Lower leg skin (tissue), 4 donors: ENCODE measurements at places on chromosomes 3 and 15.

- DNase-seq = no peak
Measured at GRCh38 chr3:112514527-112515128, 15.4 kb upstream of the BTLA start.

- DNase-seq = no peak
Measured at GRCh38 chr15:95401587-95401986, 928.9 kb upstream of the NR2F2 start.

GRCh38 chr3:150104564-150104963 is 133.9 kb upstream of the PFN2 start:
- no peak for DNase-seq

DNA sequence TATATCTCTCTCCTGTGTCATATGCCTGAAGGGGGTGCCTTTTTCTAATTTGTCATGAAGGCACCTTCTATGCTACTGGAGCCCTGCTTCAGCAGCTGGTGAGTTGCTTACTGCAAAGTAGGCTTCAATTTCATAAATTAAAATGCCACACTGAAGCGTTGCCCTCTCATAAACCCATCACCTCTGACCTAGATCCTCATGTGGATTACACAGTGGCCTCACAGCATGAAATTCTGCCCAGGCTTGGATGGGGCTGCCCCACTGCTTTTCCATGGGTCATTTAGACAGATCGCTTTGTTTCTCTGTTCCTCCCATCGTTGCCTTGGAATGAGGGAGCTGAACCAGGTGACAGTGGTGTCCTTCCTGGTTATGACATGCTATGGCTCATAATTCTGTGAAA is 131.2 kb downstream of the RPL22L1 start:
- DNase-seq = no peak

DNA sequence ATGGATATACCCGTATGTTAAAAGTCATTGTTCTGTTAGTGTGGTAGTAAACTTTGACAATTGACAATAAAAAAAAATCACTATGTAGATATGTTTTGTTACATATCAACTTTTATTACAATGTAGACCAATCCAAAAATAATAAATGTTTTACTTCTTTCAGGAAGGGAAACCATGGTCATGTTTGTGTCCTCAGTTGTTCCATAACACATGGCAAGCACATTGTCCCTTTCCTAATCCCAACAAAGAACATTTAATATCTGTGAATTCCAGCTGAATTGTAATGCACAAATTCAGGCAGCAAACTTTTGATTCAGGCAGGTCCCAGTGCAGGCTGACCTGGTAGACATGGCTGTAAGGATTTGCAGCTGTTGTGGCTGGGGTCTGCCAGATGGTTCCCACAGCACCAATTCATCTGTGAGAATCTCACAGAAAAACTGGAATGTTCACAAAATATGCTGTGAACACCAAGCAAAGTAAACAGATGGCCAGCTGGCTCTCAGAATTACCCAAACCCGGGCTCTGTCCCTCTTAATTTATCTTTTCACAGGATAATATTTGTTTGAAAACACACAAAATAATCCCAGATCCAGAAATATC is 1.9 kb upstream of the SPG21 start:
- DNase-seq = no peak
